Epithelial cell of proximal tubule (primary cell): ENCODE measurements at places on chromosomes 5 and 9.

GRCh38 chr5:36876965-36877666, 547 bp downstream of the NIPBL start:
- no peak for DNase-seq

GRCh38 chr9:19408693-19409400, at the start of gene ACER2:
TSS of gene ACER2 (plus strand) at chr9:19409009. CDS start at chr9:19409085, 76 bp downstream.
- DNase-seq: no peak

DNA sequence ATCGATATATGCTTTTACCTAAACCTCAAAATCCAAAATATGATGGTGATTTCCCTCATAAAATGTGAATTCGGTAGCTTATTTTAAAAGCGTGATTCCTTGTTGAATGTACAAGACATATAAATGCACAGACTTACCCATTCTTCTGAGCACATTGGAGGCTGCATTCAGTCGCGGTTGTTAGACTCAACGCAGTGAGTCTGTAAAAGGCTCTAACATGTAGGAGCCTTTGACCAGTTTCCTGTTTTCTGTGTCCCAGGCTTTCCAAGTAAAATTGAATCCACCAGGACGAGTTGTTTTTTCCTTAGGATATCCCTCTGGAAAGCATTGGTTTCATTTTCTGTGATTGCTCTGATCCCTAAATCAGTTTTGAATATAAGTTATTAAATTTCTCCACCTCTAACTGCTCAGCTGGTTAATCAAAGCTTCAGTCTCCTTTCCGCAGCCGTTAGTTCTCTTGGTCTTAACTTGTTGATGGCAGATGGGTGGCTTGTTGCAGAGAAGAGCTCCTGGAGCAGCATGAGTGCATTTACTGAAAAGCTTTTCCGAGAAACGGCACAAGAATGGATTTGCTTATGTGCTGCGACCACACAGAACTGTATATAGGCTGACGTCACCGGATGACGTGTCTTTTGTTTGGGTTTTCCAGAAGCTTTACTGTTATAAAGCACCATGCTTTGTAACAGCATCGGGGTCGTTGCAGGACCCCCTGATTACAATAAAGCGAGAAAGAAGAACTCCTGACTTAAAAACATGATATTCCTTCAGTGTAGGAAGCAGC, at the start of gene LRRTM2:
Gene LRRTM2, minus strand, starts transcription at position 565 of the 781 bp plus-strand sequence. Its CDS starts 424 bp downstream, at position 141.
- no peak for DNase-seq

DNA sequence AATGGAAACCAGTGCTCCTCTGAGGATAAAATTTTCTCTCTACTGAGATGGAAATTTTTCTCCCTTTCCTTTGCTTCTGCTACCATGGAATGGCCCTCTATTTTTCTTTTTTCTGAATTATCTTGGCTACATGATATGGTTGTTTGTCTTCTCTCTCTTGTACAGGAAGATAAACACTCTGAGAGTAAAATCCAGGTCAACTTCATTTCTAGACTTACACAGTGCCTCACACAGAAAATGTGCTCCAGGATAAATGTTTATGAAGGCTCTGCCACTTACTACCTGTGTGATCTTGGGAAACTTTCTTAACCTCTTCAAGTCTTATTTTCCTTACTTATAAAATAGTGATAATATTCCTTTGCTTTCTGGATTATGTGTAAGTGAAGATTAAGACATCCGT, 153.9 kb downstream of the PRELID2 start:
- no peak for DNase-seq

DNA sequence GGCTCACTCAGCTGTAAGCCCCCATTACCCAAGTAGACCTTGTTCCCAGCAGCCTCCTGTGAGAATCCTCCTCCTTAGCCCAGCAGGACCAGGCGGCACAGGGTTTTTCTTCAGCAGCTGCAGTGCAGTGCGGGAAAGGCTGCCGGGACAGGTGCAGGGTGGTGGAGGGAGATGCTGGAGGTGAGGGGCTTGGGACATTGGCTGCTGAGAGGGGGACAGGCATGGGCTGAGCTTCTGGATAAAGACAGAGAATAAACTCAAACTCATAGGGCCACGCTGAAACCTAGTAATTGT, 174.7 kb downstream of the CACNA1B start:
- DNase-seq: no peak

- no peak for DNase-seq
Measured at GRCh38 chr9:78857373-78858225, 560.7 kb downstream of the PSAT1 start.

GRCh38 chr9:107158321-107158720, 124.8 kb upstream of the RAD23B start:
- DNase-seq: no peak

- DNase-seq: no peak
Measured at GRCh38 chr5:153979028-153979783, 59.5 kb downstream of the FAM114A2 start.

GRCh38 chr9:23255346-23255745, 570.7 kb downstream of the ELAVL2 start:
- no peak for DNase-seq

DNA sequence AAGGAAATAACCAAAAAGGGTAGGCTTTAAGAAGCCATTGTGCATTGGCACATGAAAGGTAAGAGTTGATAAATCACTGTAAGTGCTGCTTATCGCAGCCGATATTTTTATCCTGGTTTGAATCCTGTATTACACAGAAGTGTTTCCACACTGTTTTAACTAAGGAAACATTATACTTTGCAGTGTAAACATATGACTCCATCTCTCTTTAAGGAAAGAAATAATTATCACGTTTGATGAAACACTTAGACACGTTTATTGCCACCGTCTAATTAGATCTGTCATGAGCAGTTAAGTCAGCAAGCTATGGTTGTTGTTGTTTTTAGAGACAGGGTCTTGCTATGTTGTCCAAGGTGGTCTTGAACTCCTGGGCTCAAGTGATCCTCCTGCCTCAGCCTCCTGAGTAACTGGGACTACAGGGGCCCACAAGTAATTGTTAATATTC, 85.7 kb upstream of the TNFAIP8 start:
- DNase-seq: no peak

- DNase-seq: no peak
Measured at GRCh38 chr5:14417792-14418765, 163.5 kb upstream of the OTULINL start.

- DNase-seq: no peak
Measured at GRCh38 chr5:106094204-106094607, 1576.5 kb downstream of the EFNA5 start.

GRCh38 chr9:93962561-93963440, 7.6 kb upstream of the BARX1 start:
- DNase-seq: peak; percentile 10

GRCh38 chr5:73388306-73388684, 60.3 kb downstream of the FOXD1 start:
- no peak for DNase-seq

DNA sequence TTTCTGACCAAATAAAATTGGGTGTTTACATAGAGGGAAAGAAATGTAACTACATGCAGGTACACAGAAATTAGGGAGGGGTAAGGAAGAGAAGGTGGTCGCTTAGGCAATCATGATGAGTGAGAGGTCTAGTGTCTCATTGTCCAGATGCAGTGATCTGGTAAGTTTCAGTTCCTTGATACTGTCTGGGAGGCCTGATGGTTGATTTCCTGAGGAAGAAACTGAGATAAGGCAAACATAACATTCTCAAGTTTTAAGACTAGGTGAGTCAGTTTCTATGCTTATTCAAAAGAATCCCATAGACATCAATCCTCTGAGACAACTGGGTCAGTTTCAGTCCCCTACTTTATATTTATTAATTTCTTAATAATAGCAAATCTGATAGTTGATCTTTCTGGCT, 843.3 kb upstream of the CDH10 start:
- DNase-seq: no peak

- no peak for DNase-seq
Measured at GRCh38 chr5:158484150-158484549, 615.6 kb downstream of the EBF1 start.

GRCh38 chr5:136314302-136314701, 51.0 kb downstream of the TRPC7 start:
- no peak for DNase-seq

- DNase-seq: no peak
Measured at GRCh38 chr9:87853876-87854579, 28.6 kb upstream of the SPATA31E1 start.
